Type B pancreatic cell (in vitro differentiated cells): ENCODE measurements at places on chromosomes 12 and 14.

- DNase-seq = no peak
These were observed 64.5 kb downstream of the FOXG1 start for GRCh38 chr14:28831126-28831525.

- no peak for DNase-seq
These were observed 36.2 kb upstream of the ETNK1 start for GRCh38 chr12:22588817-22589216.

GRCh38 chr12:53954694-53955035 is at the start of gene HOXC12:
HOXC12 (plus strand) TSS chr12:53954903; CDS start chr12:53954930, 27 bp downstream.
- DNase-seq = no peak

- DNase-seq = no peak
These were observed 177.0 kb upstream of the PRMT8 start for GRCh38 chr12:3313675-3314663.

DNA sequence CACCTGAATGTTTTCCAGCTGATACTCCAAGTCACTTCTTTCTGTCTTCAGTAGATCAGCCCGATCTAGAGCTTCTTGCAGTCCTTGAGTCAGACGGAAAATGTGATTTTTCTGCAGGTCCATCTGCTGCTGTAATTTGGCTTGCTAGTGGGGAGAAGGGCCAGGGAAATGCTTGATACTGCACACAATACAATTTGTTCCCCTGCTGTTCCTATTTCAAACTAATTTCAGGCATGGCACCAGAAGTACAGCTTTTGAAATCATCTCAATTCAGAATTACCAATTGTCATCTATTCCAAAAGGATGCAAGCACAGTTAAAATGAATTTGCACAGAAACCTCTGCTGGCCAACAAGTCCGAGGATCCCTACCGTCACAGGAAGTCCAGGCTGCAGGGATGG is 53.4 kb downstream of the PRKAB1 start:
- DNase-seq = no peak

GRCh38 chr12:105470601-105471000 is 140.1 kb downstream of the C12orf75 start:
- DNase-seq = no peak
